ENCODE measurements at places on chromosomes 1 and 21.

GRCh38 chr1:203039609-203040512, 13.6 kb downstream of the PPFIA4 start:
- no peak for DNase-seq

DNA sequence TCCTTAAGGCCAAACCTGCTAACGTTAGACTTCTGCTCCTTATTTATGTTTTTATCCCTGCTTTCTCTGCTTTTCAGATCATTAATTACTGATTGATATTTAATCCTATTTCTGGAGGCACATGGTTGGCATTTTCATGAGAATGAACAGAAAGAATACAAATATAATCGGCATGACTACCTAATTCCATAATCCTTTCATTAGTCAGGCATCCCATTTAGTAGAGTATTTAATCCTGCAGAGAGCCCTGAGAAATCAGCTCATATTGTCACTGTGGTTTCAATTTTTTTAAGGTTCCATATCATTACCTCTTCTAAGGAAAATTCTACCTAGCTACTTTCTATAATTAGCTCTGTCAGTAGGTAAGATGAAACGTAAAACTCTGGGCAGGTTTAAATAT, 238.8 kb downstream of the NCAM2 start:
- DNase-seq: no peak

- no peak for DNase-seq
Observed at GRCh38 chr1:89791064-89791726, 29.6 kb upstream of the LRRC8D start.

DNA sequence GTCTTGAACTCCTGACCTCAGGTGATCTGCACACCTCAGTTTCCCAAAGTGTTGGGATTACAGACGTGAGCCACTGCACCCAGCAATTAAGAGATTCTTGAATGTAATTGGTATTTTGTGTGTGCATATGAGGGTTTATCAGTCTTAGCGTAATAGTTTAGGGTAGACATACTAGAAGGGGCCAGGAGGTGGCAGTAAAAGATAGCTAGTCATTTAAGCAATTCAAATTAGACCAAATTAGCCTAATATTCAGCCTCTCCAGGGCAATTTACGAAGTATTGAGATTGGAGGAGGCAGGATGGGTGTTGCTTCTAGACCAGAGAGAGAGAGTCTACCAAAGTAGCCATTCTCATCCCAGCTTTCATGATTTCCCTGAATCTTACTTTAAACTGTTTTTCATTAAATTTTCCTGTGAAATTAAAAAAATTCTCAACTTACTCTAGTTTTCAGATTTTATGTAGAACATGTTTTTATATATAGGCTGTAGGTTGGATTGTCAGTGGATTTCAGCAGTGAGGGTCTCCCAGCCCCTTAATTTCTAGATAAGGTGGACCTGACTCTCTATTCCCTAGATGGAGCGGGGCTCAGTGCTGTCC, 119.7 kb downstream of the HHAT start:
- peak; percentile 13 for DNase-seq

DNA sequence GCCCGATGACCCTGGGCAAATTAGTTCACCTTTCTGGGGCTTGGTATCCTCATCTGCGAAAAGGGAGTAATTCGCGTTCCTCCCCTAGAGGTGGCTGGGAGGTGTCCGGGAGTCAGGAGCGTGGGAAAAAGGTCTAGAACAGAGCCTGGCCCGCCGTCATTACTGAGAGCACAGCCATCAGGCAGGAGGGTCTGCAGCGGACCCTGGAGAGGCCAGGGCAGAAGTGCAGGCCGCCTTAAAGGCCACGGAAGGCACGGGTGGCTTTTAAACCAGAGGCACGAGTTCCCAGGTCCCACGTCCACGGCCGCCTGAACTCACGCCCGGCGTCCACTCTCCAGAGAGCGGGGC, 850 bp downstream of the PANK4 start:
- DNase-seq: no peak

DNA sequence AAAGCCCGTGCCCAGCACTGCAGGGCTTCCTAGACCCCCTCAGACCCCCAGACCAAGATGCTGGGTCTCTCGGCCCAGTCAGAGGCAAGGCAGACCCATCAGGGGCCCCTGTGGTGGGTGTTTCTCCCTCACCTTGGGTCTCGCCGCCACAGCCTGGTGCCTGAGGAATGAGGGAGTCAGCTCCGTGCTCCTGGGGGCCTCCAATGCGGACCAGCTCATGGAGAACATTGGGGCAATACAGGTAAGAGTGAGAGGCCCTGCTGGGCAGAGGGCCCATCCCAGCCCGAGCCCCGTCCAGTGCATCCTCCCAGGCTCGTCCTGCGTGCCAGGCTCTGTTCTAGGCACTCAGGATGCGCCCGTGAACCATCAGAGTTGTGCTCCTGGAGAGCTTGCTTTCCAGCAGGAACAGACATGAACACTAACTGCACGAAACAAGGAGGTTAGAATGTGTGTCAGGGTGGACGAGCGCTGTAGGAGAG, 51.5 kb downstream of the KCNAB2 start:
- DNase-seq: no peak

- DNase-seq: no peak
Observed at GRCh38 chr1:9960706-9961562, 17.7 kb downstream of the NMNAT1 start.

DNA sequence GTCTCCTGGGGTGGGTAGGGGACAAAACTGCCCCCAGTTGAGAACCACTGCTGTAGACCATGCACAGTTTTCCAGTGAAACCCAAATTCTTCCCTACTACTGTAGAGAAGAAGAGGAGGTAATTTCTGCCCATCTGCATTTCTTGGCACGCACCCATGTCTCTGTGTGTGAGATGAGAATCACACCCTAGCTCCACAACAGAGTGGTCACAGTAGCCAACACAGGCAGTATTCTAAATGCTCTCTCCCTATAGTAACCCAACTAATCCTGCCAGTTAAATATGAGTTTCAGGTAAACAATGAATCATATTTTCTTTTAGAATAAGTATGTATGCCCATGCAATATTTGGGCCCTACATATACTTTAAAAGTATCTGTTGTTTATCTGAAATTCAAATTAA, 1.2 kb upstream of the CAPN2 start:
- DNase-seq: peak; percentile 28

DNA sequence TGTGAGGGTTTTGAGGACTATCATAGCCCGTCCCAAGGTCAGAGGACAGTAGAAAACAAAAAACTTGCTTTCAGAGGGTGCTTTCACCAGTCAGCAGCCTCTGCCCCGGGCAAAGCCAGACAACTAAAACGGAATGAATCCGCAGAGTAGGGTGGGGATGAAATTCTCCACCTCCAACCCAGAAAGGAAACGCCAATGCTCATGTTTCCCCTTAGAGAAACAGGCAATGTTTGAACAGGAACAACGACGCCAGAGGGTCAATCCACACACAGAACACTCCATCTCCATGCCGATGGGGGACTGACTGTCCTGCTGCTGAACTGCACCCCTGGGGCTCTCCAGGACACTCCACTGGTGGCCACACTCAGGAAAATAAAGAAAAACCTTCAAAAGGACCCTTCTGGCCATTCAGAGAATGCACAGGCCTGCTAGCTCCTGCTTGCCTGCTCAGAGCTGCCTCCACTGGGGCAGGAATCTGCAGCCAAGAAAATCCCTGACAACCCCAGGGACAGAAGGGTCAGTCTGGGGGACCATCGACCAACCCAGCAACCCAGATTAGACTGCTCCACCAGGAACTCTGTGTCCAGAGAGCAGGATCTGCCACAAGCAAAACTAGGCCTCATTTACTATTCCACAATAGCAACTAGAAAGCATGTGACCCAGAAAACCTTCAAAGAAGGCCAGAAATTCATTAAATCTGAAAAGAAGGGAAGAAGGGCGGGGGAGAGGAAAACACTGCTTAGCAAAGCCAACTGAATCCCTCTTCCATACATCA, 116.0 kb downstream of the TOMM20 start:
- no peak for DNase-seq

DNA sequence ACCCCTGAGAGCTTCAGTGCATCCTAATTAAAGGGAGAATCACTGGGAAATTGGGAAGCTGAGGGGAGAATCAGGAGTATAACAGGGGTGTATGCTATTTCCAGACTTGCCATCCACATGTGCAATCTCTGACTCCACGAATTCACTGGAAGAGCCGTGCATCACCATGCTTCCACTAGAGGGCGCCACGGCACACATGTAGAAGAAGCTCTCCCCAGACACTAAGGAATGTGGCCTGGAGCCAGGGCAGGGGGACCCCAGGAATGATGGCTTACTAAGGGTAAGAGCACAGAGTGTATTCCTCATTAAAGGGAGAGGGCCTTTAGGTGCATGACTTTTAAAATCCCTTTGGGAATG, 81.5 kb downstream of the ABCA4 start:
- DNase-seq: peak; percentile 63

DNA sequence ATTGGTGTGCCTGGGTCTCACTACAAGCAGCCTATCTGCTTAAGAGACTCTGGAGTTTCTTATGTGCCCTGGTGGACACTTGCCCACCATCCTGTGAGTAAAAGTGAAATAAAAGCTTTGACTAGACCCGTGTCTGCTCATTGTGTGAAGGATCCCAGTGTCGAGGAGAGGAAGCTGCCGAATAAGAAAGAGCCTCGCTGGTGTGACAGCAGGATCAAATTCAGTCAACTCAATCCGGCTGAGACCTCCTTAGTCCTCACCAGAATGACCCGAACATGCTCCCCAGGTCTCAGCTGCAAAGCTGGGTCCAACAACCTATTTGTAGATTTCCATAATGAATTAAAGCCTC, 14.8 kb downstream of the CD2 start:
- no peak for DNase-seq

DNA sequence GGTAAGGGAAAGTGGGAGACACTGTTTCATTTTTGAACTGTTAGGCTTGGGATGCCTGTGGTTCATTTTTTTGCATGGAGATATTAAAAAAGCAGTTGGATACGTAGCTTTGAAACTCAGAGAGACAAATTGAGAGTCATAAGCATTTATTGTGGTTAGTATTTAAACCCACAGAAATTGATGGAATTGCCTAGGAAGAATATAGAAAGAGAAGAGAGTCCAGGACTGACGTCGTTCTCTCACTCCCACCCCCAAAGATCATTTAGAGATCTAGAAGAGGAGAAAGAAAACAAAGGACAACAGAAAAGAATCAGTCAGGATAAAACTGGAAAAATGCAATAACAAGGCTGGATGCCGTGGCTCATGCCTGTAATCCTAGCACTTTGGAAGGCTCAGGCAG, 73.2 kb upstream of the BMP8A start:
- DNase-seq: no peak
